ENCODE measurements at places on chromosomes 16 and 17.

- DNase-seq, result no peak
Observed at GRCh38 chr17:50798424-50799288, 31.3 kb upstream of the ANKRD40CL start.

DNA sequence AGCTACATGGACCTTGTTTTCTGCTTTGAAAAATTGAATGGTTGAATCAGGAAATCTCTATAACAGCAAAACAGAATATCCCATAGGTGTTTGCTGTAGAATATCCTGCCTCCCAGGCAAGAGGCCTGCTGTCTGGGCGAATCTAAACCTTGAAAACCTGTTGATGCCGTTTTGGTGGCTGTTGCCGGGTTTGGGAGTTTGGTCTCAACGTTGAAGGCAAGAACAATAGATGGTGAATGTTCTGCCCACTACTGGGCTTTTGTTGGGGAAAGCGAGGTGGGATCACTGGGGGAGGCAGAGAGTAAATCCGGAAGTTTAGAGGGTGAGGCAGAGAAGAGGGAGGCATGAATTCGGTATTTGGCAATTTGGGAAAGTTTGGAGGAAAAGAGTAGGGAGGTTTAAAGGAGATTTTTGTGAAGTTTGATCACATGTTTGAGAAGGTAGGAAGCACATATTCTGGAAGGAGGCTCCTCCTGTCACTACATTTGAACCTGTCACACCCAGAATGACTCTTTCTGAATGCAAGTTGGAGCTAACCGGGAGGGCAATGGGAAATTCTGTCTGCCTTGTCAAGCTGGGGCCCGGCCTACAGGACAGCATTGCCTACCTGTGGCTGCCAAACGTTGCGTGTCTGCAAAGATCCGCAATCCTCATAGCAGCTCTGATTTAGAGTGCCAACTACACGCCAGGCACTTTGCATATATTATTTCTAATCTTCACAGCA lies 46.5 kb downstream of the GPRC5B start:
- DNase-seq, result peak; percentile 27

- peak; percentile 64 for DNase-seq
Observed at GRCh38 chr16:20385844-20386832, 18.4 kb downstream of the PDILT start.

GRCh38 chr17:63783522-63783921 lies 9.6 kb downstream of the DDX42 start:
- no peak for DNase-seq

DNA sequence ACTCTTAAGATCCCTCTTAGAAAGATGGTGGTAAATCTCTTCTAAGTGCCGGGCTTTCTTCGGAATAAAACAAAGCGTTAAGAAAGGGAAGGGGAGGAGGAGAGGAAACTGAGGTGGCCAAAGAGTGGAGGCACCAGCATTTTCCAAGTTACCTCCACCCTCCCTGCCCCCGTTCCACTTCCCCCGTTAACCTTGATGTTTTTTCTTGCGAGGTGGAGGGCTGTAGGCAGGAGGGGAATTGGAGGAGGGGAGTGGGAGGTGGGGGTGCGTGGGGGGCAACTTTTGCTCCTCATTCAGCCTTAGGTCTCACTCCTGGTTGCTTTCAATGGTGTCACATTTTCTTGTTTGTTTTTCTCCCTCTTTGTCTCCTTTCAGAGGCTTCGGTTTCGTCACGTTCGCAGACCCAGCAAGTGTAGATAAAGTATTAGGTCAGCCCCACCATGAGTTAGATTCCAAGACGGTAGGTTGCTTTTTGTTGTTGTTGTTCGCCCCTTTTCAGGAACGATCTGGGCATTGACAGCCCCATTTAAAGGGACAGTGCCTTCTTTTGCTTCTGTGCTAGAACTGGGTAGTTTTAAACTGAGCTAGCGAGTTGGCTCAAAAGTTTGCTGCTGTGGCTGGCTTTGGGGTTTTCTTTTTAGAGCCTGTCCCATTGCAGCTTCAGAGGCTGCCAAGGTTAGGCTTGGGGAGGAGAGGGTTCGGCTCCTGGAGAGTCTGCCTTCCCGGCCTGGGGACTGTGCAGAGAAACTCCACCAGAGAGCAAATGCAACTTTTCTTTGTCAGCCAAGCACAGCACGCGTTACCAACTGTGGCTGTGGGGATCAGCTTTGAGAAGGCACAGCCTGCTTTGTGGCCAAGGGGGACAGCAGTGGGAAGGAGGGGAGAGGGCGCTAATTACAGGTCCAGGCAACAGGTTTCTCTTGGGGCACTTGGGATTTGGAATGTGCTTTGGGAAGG lies 1.9 kb downstream of the MSI2 start:
- peak; percentile 44 for DNase-seq

DNA sequence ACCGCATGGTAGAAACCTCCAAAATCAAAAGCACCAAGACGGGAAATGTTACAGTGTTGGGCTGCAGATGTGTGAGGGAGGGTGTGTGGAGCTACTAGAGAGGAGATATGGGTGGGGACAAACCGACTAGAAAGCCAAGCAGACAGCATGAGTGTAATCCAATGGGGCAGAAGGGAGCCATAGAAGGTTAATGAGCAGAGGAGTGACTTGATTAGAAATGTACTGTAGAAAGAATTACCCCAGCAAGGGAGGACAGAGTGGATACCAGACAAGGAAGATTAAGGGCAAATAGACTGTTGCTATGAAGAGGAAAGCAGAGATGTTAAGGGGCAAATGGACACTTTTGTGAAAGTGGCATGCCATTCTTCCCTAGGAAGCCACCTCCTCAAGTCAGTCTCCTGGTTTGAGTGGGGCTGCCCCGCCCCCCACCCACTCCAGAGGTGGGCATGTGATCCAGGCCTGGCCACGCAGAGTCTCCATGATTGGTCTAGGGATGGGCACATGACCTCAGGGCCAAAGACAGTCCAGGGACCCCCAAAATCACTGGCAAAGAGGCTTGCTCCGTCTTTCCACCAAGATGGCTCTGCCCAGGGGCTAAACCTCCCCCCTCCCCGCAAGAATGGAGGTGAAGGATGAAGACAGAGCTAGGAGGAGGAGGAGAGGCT lies 4.3 kb downstream of the COTL1 start:
- DNase-seq, result no peak

GRCh38 chr16:74788108-74788507 lies 13.5 kb upstream of the FA2H start:
- DNase-seq, result no peak

GRCh38 chr17:18138065-18138749 lies 29.7 kb downstream of the MYO15A start:
- DNase-seq, result no peak

DNA sequence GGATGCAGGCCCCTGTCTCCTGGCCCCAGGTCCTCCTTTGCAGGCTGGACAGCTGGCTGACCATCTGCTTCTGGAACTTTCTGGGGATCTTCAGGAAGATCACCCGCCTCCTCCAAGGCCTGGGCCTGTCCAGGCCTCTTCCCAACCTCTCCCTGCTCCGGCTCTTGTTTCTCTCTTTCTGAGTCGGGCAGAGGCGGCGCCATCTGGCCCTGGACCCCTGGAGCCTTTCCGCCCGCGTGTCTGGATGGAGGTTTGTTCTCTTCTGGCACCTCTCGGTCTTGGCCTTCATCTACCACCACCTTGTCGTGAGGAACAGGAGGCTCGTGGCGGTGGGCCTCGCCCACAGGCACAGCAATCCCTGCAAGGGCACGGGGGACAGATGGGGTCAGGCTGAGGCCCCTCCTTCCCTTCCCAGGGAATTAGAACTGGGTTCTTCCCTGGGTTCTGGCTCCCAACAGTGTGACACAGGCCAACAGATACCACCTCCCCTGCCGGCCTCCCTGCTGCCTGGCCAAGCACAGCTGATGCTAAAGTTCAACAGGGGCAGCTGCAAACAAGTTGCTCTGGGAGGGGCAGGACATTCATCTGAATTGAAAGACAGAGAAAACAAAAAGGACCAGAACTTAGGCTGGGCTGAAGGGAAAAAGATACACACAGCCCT lies 13.3 kb downstream of the NDUFAF8 start:
- no peak for DNase-seq

- no peak for DNase-seq
Observed at GRCh38 chr17:29155966-29156338, 24.2 kb downstream of the MYO18A start.

GRCh38 chr17:61492759-61493526 lies 40.7 kb downstream of the TBX4 start:
- DNase-seq, result no peak

- DNase-seq, result no peak
Observed at GRCh38 chr17:30547778-30548573, 70.8 kb downstream of the GOSR1 start.

GRCh38 chr17:9576521-9577372 lies at the start of gene CFAP52:
Gene CFAP52, plus strand, starts transcription at chr17:9576642. Its CDS starts 54 bp downstream, at chr17:9576696.
- peak; percentile 75 for DNase-seq

- DNase-seq, result no peak
Observed at GRCh38 chr17:43556292-43556691, 10.2 kb upstream of the ETV4 start.

- DNase-seq, result no peak
Observed at GRCh38 chr17:75011401-75012095, 922 bp upstream of the MRPL58 start.

GRCh38 chr17:4476511-4477070 lies 22.1 kb upstream of the SPNS2 start:
- DNase-seq, result no peak

- no peak for DNase-seq
Observed at GRCh38 chr17:42365136-42365535, 23.1 kb downstream of the STAT3 start.

DNA sequence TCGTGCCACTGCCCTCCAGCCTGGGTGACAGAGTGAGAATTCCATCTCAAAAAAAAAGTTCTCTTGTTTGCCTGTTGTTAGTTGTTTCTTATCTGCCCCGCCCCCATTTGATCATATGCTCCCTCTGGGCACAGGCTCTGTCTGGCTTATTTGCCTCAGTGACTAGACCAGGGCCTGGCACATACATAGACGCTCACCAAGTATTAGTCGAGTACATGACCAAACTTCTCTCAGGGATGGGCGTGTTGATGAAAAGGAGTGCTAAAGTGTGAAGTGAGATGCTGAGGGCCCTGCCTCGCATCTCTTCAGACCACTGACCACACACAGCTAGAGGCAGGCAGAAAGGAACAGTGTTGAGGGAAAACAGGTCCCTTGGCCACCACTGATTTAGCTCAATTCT lies 3.3 kb upstream of the HELZ start:
- no peak for DNase-seq

Data from neuronal stem cell (in vitro differentiated cells).